Stimulated activated CD4-positive, alpha-beta T cell treated with anti-CD3 and anti-CD28 coated beads, Interleukin-12 subunit alpha, Interleukin-12 subunit beta, amount 100 ng/mL, for 48 hours (primary cell): ENCODE measurements at places on chromosomes 16 and 17.

- no peak for DNase-seq
These were observed 7.6 kb downstream of the SNN start for GRCh38 chr16:11675561-11676511.

DNA sequence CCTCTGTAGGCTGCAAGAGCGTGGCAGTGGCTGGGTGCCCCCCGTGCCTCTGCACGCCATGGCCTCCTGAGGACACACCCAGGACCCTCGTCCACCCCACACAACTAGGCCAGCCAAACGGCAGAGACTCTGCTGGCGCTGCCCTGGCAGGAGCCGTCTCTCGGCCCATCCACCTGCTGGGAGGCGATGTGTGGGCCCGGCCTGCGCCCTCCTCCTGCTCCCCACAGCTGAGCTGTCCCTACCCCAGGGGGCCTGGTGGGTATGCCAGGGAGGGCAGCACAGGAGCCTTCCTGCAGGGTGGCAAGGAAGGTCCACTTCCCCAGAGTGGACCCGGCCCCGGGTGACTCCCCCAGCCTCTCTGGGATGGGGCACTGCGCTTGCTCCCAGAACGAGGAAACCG is 7.0 kb downstream of the RNF166 start:
- no peak for DNase-seq

- peak; percentile 70 for DNase-seq
These were observed 28.1 kb upstream of the NOL11 start for GRCh38 chr17:67689534-67690177.

DNA sequence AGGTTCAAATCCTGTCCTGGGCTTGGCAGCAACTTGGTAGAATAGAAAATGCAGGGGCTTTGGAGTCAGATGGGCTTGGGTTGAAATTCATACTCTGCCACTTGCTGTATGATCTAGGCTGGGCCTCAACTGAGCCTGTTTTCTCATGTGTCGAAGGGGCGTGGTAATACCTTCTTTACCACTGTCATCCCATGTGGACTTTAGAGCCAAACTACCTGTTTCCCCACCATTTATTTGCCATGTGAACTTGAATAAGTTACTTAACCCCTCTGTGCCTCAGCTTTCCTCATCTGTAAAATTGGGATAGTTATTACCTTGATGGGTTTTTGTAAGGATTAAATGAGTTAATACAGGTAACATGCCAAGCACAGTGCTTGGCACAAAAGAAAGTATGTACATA is 106.0 kb downstream of the COPRS start:
- DNase-seq, result no peak

- DNase-seq, result no peak
These were observed 507 bp downstream of the FHOD1 start for GRCh38 chr16:67246756-67247191.

DNA sequence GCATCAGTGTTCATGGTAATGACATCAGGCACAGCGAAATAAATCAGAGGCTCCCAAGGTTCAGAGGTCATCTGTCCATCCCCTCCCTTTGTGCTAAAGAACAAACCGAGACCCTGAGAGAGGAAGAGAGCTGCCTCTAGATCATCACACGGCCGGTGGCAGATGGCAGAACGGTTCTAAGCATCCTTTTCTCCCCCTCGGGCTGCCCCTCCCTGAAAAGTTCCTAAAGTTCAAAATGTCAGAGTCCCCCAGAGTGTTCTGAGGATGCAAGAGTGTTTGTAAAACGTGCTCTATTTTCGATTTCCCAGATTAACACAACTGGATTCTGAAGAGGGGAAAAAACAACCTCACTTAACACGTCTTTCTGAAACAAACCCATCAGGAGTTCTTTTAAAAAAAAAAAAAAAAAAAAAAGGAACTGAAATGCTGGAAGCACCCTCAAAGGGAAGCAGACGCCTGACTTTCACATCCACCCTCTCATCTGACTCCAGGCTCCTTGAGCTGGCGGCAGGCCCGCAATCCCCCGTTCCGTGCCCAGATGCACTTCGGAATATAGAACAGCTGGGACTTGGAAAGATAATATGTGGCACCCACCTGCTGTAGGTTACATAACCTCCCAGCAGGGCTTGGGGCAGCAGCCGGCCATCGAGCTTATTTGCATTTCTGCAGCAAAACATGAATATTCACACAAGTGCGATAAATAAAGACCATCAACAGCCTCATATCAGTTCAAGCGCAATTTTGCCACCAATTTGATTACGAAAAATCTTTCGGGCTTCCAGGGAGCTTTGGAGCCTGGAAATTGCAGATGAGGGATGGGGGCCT is 115.5 kb upstream of the SMURF2 start:
- no peak for DNase-seq

GRCh38 chr17:19630661-19631060 is 17.9 kb upstream of the ALDH3A2 start:
- DNase-seq, result no peak
